ENCODE measurements at places on chromosomes 1 and 21.
A peak's percentile ranks its signal among the peaks of the same experiment; 100 is the strongest.

GRCh38 chr1:202159534-202160371 lies 649 bp downstream of the PTPN7 start:
- DNase-seq, result no peak

DNA sequence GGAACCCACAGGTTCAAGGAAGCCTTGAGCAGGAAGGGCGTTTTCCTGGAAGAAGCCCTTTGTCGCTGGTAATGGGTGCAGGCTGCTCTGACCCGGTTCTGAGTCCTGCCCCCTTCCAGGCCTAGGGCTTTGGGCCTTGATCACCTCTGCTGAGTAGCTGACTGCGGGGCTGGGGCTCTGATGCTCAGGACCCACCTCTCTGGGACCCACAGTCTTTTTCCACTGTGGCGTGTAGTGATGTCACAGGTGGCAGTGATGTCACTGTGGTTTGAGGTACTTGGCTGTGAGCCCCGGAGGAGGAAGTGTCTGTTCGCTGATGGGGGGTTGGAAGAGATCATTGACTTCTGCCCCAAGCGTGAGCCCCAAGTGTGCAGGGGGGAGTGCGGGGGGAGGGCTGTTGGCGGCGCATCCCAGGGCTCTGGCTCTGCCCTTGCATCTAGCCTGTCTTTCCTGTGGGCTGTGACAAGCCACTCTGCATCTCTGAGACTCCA lies 6.9 kb downstream of the TNFRSF1B start:
- DNase-seq, result no peak

DNA sequence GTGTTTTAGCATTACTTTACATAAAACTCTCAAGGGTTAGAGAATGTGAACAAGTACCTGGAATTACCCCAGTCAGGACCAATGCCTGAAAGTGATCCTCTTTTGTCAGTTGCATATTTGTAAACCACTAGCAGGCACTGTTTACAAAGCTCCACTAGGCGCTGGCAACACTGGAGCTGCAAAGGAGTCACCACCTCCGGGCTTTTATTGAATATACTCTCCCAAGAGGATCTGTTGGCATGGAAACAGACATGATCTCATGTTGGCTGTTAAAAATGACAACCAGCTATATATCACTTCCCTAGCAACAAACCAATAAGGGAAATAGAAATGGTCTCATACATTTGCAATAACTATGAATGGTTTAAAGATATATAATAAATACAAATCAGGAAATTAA lies 116.0 kb downstream of the TTLL7 start:
- DNase-seq, result peak; percentile 21

- no peak for DNase-seq
These were observed 31.2 kb downstream of the IRF2BP2 start for GRCh38 chr1:234578735-234579134.

DNA sequence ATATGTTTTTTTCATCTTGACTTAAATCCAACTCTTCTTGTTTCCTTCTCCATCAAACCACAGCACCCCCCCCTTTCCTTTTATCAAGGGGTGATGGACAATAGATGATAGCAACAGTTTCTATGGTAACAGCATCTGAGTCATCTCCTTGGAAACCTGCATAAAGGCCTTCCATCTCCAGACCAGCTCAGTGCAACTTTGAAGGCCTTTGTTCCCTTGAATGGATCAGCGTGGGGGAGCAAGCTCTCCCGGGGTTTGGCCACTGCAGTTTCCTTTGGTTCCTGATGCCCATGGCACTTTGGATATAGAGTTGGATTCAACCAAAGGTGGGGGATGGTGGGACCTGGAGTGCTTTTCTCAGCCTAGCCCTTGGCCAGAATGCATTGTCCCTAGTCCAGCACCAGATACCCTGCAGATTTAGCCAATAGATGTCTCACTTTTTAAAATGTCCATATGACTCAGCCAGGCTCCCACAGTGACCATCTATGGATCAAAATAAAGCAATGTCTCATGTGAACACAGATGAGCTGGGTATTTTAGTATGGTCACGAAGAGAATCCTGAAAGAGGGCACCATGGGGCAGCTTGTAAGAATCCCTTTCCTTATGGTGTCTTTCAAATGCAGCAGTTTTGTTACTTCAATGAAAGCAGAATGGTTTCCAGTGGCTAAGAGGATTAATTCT lies 127.7 kb downstream of the SPATA46 start:
- DNase-seq, result no peak

DNA sequence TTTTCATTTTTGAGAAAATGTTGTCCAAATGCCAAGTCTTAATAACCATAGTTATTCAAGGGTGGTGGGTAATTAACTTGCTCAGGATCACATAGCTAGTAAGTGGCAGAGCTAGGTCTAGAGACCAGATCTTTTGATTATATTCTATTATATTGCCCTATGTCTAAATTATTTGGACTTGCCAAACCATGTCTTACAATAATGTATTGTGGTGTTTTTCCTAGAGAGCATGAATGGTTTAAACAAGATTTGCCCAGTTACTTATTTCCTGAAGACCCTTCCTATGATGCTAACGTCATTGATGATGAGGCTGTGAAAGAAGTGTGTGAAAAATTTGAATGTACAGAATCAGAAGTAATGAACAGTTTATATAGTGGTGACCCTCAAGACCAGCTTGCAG lies 58.6 kb downstream of the PRKAA2 start:
- no peak for DNase-seq

GRCh38 chr1:65512967-65513780 lies 92.7 kb downstream of the LEPR start:
- no peak for DNase-seq

DNA sequence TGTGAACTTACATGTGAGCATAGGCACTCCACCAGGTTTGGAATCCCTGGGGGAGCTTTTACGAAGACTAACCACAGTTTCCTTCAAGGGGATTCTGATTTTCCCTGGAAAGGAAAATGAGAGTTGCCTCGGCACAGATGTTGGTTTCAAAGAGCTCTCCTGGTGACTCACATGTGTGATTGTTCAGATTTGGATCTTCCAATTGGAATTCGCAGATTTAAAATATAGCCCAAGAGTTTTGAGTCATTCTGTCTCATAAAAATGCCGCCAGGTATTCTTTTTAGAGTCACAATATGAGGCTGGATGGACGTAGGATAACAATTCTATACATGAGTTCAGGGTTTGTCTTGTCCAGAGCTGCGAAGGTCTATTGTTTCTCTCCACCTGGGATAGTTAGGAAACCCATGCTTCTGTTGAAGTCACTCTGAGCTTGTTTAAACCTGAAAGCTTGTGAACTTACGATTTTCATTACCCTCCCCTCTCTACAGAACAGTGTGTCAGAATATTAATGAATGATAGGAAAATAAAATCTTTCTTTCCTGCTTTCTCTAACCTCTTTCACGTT lies 64.9 kb downstream of the TGFB2 start:
- no peak for DNase-seq

GRCh38 chr1:17907999-17908398 lies 152.9 kb downstream of the ACTL8 start:
- no peak for DNase-seq

DNA sequence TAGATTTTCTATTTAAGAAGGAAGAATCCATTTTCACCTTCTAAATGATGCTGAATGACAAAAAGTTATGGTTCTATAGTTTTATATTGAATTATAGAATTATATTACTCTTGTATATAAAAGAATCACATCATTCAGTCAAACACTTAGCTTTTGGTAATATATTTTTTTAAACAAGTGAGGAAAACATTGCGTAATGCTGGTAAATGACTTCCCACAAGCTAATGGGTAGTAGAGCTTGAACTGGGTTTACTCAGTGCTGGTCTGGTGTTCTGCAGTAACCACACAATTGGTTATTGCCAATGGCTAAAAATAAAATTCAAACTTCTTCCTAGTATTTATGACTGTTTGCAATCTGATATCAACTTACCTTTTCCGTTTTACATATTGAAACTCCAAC lies 10.6 kb upstream of the GIPC2 start:
- DNase-seq, result no peak

GRCh38 chr1:243513726-243514491 lies 258.1 kb downstream of the SDCCAG8 start:
- no peak for DNase-seq
